ENCODE measurements at places on chromosomes 11 and 22.

DNA sequence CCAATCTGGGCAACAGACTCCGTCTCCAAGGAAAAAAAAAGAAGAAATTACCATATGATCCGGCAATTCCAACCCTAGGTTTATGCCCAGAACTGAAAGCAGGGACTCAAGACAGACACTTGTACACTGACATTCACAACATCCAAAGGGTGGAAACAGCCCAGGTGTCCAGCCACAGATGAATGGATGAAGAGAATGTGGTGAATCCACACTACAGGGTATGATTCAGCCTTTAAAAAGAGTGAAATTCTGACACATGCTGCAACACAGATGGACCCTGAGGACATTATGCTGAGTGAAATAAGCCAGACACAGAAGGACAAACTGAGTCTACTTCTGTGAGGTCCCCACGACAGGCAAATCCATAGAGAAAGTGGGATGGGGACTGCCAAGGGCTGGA, 43.9 kb downstream of the SGSM3 start:
- DNase-seq, result no peak
- H3K27me3 ChIP-seq, result no peaks in the 10 kb centered on the region
- H3K4me3 ChIP-seq, result no peak overlapping the region
- H3K36me3 ChIP-seq, result peaks cover 75% of the 10 kb centered on the region
- H3K27ac ChIP-seq, result peak overlapping the region; percentile 13
- peaks cover 45% of the 10 kb centered on the region for H3K4me1 ChIP-seq

DNA sequence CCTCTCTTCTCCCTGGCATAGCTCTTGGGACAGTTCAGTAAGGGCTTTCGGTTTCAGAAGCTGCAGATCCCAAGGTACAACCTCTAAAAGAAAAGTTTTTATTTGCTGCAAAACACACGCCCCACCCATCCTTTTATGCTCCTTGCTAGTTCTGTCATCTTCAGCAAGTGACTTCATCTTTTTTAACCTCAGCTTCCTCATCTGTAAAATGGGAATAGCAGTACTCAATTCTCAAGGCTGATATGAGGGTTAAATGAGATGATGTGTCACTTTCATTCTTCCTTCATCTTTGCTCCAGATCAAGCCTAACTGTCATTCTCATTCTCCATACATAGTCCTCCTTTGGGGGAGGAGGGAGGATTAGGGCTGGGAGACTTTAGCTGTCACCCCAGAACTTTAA, 90.0 kb upstream of the ALX4 start:
- H3K27me3 ChIP-seq, result no peaks in the 10 kb centered on the region
- no peaks in the 10 kb centered on the region for H3K36me3 ChIP-seq
- no peak overlapping the region for H3K4me3 ChIP-seq
- no peak overlapping the region for H3K27ac ChIP-seq
- peaks cover 33% of the 10 kb centered on the region for H3K4me1 ChIP-seq

- no peak overlapping the region for H3K27ac ChIP-seq
- H3K27me3 ChIP-seq, result no peaks in the 10 kb centered on the region
- H3K36me3 ChIP-seq, result peaks cover 16% of the 10 kb centered on the region
- peaks cover 24% of the 10 kb centered on the region for H3K4me1 ChIP-seq
Measured at GRCh38 chr22:46660604-46661201, 40.5 kb downstream of the GRAMD4 start.

- DNase-seq, result no peak
- peaks cover 3% of the 10 kb centered on the region for H3K4me1 ChIP-seq
- no peak overlapping the region for H3K27ac ChIP-seq
- H3K4me3 ChIP-seq, result no peak overlapping the region
Measured at GRCh38 chr11:46229230-46229629, 48.2 kb upstream of the CREB3L1 start.

DNA sequence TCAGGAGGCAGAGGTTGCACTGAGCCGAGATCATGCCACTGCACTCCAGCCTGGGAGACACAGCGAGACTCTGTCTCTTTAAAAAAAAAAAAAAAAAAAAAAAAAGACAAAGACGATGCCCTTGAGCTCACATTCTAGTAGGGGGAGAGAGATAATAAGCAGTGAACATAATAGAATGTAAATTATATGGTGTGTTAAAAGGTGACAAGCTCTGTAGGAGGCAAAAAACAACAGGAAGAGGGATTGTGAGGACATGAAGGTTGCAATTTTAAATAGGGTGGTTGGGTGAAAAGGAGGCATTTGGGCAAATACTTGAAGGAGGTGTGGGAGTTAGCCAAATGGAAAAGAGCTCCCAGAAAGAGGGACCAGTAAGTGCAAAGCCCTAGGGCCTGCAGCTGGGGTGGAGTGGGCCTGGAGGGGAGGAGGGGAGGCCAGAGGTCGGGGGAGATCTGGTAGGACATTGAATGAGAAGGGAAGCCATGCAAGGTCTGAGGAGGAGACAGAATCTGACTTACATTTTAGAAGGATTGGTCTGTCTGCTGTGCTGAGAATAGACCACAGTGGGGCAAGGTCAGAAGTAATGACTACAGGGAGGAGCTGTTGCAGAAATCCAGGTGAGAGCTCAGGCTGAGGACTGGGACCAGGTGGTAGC, 26.6 kb downstream of the P2RY2 start:
- no peak for DNase-seq
- no peaks in the 10 kb centered on the region for H3K36me3 ChIP-seq

DNA sequence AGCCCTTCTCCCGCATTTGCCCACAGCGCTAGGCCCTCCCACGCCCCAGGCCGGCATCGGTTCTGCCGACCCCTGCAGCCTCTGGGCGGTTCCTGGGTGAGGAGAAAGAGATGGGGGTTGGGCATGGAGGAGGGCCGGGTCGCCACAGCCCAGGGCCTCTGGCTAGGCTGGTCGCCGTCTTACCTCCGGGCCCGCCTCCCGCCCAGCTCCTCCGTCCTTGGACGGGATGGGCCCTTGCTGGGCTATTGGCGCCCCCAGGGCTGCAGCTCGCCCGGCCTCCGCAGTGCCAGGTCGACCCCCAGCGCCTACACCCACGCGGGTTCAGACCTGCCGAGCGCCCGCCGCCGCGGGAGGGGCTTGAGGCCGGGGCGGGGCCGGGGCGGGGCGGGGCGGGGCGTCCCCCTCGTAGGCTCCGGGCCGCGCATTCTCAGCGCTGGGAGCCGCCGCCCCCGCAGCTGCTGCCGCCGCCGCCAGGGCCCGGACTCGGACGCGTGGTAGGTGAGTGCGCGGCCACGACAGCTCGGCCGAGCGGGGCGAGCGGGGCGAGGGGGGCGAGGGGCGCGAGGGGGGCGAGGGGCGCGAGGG, at the start of gene CD151:
Gene CD151 (plus strand): TSS at position 424 of the 585 bp plus-strand sequence. CDS start 3,118 bp downstream, outside the sequence.
- H3K27me3 ChIP-seq, result peaks cover 36% of the 10 kb centered on the region
- peaks cover 28% of the 10 kb centered on the region for H3K36me3 ChIP-seq
- peak within 1 kb of the TSS; percentile 84 for H3K27ac ChIP-seq
- H3K4me3 ChIP-seq, result peak within 1 kb of the TSS; percentile 75
- peak; percentile 81 for DNase-seq
